ENCODE measurements at places on chromosomes 2 and 18. TPM values are rescaled to one million over a fixed set of nuclear protein-coding genes. Genes with fewer than 3 reads are reported as not detected.

PTGR3 gene
- 15.0 TPM for total RNA-seq

EVX2 gene
- total RNA-seq: not detected

ANKRD30BL gene
- total RNA-seq: 47.0 TPM

GULP1 gene
- total RNA-seq: 54.1 TPM

IL18RAP gene
- total RNA-seq: not detected

RUFY4 gene
- total RNA-seq: not detected

GPR45 gene
- 0.94 TPM for total RNA-seq

IL18R1 gene
- 0.63 TPM for total RNA-seq

OR6B2 gene
- not detected for total RNA-seq

MARCO gene
- not detected for total RNA-seq

CABYR gene
- total RNA-seq: 26.6 TPM

C2orf78 gene
- total RNA-seq: not detected

XIRP2 gene
- 0.31 TPM for total RNA-seq

ASAP2 gene
- total RNA-seq: 72.6 TPM

C1D gene
- total RNA-seq: 21.9 TPM

BUB1 gene
- total RNA-seq: 16.6 TPM

ATG4B gene
- total RNA-seq: 72.6 TPM

TCF7L1 gene
- total RNA-seq: 3.4 TPM

ANTXR1 gene
- 31.9 TPM for total RNA-seq

MOGAT1 gene
- not detected for total RNA-seq

KLHL29 gene
- 43.2 TPM for total RNA-seq

CYP26B1 gene
- total RNA-seq: 3.4 TPM

FTCDNL1 gene
- 3.1 TPM for total RNA-seq

PAX8 gene
- total RNA-seq: 0.31 TPM

CCBE1 gene
- total RNA-seq: 57.6 TPM

TUBA3E gene
- total RNA-seq: not detected

SIX3 gene
- 0.31 TPM for total RNA-seq

QPCT gene
- total RNA-seq: 10.3 TPM

LRP2 gene
- 1.3 TPM for total RNA-seq

GCG gene
- total RNA-seq: not detected

NT5DC4 gene
- not detected for total RNA-seq

CCL20 gene
- total RNA-seq: not detected

CNGA3 gene
- total RNA-seq: 6.3 TPM

Data from parietal lobe (tissue), 2 donors.